Stimulated activated naive CD8-positive, alpha-beta T cell treated with anti-CD3 and anti-CD28 coated beads, Interleukin-15, amount 100 ng/mL, for 72 hours (primary cell): ENCODE measurements at places on chromosomes 7 and 10.

DNA sequence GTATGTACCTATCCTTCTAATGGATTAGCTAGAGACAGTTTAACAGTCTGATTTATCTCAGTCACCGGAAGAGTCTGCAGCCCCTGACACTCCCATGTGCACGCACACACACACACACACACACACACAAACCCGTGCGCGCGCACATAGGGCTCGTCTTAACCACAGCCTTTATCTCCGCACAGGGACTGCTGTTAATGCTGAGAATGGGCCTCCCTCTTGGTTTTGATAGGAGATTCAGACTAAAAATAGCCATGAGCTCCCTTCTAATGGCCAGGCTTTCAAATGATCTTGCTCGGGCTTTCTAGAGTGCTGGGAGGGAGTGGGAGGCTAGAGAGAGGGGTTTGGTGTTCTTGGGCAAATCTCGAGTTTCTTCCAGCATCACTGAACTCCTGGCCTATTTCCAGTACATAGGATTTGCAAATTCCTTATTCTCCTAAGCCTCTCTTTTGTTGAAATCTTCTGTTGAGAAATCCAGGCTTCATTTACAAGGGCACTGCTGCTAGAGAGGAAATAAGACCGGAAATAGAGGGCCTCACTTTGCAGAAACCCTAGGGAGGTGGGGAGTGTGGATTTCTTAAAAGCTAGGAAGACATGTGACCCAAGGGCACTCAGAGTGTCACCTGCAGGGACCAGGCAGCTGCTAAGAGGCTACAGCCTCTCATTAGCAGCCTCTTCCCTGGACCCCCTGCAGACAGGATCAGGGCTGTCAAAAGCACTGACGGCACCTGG, 2.4 kb downstream of the TMEM72 start:
- peak; percentile 23 for DNase-seq

GRCh38 chr10:30073767-30074060, 14.3 kb upstream of the JCAD start:
- no peak for DNase-seq

GRCh38 chr10:98519841-98520240, 73.1 kb upstream of the HPS1 start:
- DNase-seq: no peak

- no peak for DNase-seq
Observed at GRCh38 chr10:51620131-51620530, 79.3 kb downstream of the CSTF2T start.

GRCh38 chr7:158460665-158461064, 127.0 kb downstream of the PTPRN2 start:
- DNase-seq: no peak

DNA sequence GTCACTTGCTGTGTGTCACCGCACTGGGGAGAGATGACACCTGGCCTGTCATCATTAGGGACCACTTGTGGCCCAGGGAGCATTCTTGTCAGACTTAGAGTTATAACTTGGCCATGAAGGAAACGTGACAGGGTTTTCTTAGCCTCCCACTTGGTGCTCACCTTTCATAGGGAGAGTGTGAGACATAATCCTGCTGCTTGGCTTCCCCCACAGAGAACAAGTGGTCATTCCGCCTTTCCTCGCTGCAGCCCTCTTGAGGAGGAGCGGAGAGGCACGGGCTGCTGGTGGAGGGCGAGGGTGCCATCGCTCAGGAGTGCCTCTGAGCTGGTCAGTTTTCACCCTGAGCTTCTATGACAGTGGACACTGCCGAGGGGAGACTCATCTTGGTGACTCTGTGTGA, 125.0 kb upstream of the GJD4 start:
- no peak for DNase-seq

GRCh38 chr7:37310327-37311080, 138.2 kb downstream of the ELMO1 start:
- DNase-seq: no peak

GRCh38 chr7:80705130-80705781, 66.8 kb downstream of the CD36 start:
- no peak for DNase-seq

DNA sequence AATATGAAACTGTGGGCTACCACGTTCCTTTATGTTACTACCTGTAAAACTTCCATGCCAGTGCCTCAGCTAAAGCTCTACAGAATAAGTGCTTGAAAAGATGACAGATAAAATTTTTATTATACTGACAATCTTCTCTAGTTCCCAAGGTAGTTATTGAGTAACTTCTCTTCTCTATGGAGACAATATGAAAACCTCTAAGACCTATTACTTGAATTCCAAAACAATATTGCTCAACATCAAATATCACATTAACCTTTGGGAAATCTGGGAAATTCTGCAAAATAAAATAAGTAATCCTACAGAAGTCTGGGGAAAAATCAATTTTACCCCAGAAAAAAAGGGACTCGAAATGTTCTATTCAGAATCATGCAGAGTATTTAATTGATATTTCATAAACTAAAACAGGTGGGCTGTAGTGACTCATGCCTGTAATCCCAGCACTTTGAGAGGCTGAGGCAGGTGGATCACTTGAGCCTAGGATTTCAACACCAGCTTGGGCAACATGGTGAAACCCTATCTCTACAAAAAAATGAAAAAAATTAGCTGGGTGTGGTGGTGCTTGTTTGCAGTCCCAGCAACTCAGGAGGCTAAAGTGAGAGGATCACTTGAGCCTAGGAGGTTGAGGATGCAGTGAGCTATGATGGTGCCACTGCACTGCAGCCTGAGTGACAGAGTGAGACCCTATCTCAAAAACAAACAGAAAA, 23.8 kb upstream of the ANK3 start:
- no peak for DNase-seq

GRCh38 chr7:81183326-81183725, 264.5 kb upstream of the SEMA3C start:
- DNase-seq: no peak

GRCh38 chr7:3280946-3281656, 20.0 kb upstream of the SDK1 start:
- DNase-seq: no peak

DNA sequence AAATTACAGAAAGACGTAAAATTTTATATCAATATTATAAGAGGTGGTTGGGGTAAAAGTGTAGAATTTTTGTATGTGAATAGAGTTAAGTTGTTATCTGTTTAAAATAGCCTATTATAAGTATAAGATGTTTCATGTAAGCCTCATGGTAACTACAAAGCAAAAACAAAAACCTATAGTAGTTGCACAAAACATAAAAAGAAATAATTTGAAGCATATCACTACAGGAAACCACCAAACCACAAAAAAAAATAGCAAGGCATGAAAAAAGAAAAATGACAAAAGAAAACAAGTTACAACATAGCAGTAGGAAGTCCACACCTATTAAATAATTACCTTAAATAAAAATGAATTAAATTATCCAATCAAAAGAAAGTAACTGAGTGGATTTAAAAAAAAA, 12.4 kb upstream of the GSTK1 start:
- DNase-seq: no peak

GRCh38 chr7:11946794-11947193, 114.8 kb upstream of the THSD7A start:
- DNase-seq: no peak

GRCh38 chr7:2883101-2883500, 39.0 kb upstream of the GNA12 start:
- DNase-seq: no peak

GRCh38 chr10:4034907-4035598, 250.0 kb upstream of the KLF6 start:
- DNase-seq: no peak

DNA sequence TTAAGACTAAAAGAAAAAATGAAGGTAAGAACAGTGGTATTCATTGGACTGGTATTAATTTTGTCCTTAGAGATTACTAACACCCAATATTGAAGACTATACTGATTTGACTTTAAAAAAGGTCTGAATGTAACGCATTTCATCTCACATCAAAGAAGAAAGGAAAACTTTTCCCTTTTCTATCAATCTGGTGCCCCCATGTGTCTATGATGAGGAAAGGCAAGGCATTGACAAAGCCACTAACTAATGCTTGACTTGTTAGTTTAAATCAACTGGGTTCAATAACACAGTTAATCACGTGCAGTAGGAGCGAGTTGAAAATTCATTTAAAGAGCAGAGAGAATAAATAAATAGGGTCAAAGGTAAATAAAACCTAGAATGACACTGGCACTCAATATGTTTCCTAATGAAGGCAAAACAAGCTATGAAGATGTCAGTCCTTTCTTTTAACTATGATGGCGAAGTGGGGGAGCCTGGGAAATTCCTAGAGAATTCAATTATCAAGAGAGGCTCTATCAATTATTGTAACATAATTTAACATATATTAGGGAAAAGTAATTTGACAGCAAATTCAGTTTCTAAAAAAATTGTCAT, 180.9 kb downstream of the ANK3 start:
- DNase-seq: no peak

DNA sequence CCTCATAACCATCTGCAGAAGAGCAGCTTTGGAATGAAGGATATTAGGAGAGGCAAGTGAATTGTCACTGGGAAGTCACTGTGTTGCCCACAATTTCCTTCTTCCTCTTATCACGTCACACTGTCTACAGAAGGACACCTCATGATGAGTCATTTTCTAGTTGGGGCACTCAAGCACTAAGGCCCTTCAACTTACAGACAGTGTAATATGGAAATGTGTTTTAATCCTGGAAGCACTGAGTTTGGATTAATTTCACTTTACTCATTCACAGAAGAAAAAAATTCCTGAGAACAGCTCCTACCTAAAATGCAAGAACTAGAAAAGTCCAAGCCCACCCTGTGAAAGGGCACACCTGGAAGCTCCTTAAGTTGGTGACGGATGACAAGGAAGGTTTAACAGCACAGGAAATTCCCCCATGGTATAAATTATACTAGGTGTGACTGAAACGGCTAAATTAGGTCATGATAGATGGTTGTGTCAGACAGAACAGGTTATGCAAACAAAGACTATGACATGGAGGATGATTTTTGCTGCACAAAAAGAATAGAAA, 56.6 kb downstream of the PARD3 start:
- no peak for DNase-seq

DNA sequence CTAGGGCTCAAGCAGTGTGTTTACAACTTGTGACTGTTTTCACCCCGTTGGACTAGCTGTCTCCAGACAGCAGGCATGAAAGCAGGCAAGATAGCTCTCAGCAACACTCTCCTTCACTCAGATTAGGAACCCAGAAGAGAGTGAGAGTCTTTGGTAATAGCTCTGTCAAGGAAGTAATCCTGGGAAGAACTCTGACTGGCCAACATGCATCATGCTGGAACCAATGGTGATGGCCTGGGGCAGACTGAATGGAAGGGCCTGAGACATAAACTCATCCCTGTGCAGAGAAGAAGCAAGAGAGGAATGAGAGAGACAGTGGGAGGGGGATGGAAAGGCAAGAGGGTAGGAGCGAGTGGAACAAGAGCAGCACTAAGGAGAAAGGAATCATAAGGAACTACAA, 48.9 kb downstream of the AKR1D1 start:
- no peak for DNase-seq

GRCh38 chr10:30839652-30840051, 192.0 kb downstream of the ZNF438 start:
- DNase-seq: no peak

GRCh38 chr10:132432176-132432540, 35.2 kb downstream of the PWWP2B start:
- DNase-seq: no peak

DNA sequence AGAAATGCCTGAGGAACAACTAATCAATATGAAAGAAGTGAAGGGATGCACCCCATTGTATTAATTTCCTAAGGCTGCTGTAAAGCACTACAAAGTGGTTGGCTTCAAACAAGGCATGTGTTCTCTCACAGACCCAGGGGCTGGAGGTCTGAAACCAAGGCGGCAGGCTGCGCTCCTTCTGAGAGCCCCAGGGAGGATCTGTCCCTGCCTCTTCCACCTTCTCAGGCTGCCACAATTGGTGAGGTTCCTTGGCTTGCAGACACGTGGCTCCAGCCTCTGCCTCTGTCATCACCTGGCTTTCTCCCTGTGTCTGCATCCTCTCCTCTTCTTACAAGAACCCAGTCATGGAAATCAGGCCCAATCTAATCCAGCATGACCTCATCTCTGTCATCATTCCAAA, 110.1 kb downstream of the TNS3 start:
- DNase-seq: no peak

DNA sequence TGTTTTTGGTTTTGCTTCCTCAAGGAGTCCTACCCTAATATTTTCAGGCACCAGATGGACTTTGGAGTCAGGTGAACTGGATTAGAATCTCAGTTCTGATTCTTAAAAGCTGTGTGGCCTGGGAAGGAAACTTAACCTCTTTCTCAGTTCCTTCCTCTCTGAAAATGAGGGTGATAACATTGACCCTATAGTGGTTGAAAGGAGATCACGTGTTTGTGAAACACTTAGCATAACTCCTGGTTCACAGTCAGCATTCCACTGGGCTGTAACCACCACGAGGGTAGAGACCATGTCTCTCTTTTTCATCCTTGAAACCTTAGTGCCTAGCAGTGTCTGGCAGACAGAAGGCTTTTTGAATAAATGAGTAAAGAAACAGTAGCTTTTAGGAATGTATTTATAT, 16.7 kb downstream of the LSMEM1 start:
- no peak for DNase-seq

GRCh38 chr7:41629711-41630111, 73.2 kb downstream of the INHBA start:
- no peak for DNase-seq

DNA sequence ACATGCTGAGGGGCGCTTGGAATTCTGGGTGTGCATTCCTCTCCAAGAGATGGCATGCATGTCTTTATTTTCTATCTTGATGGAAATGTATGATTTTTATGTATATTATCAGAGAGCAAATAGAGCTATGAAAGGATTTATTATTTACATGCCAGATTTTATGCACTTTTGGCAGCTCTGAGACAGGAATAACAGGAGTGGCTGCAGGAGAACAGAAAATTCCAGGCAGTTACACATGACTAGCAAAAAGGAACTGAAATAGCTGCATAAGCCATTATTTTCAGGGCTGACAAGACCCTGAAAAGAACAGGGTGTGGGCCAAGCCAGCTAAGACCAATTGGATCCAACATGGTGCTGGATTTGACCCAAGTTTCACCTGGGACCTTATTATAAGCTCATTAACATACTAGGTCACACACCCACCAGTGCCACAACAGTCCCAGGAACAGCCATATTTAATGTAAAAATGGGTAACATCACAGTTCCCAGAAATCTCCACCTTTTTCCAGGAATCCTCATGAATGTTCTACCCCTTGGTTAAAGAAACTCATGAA, 43.2 kb upstream of the ACSL5 start:
- no peak for DNase-seq

GRCh38 chr7:51161937-51162336, 154.7 kb downstream of the COBL start:
- DNase-seq: no peak

DNA sequence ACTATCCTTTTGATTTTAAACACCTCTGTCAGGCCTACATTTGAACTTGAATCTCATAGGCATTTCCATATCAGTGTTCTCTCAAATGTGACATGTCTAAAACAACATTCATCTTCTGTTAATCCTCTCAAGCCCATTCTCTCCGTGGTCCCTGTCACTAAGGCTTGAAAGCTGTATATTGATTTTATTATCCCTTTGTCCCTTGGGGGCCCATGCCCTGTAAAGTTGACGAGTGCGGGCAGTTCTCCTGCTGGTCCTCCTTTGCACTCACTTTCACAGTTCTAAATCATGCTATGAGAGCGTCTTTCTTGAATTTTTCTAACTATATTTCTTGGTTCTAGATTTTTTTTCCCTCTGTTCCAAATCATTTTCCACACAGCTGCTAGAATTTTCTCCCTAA, 27.3 kb downstream of the GALNT11 start:
- DNase-seq: no peak
